ENCODE measurements at places on chromosomes 7 and 10.

DNA sequence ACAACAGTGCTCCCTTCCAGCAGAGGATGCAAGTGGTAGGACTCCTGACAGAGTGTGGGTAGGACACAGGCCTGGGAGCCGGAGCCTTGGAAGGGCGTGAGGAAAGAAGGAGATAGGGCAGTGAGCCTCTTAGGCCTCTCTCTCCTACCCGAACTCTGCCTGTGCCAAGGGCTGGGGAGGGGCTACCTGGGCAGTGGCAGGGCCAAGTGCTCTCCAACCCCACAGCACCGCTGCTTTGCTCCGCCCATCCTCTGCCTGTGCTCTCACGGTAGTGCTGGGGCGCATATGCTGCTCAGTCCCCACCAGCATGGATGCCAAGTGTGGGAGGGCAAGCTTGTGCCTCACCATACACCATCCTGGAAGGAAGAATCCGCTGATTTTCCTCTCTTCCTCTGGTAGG, 7.5 kb downstream of the FAM131B start:
- DNase-seq: no peak

- no peak for DNase-seq
These were observed 51.6 kb downstream of the PRLHR start for GRCh38 chr10:118543714-118544400.

DNA sequence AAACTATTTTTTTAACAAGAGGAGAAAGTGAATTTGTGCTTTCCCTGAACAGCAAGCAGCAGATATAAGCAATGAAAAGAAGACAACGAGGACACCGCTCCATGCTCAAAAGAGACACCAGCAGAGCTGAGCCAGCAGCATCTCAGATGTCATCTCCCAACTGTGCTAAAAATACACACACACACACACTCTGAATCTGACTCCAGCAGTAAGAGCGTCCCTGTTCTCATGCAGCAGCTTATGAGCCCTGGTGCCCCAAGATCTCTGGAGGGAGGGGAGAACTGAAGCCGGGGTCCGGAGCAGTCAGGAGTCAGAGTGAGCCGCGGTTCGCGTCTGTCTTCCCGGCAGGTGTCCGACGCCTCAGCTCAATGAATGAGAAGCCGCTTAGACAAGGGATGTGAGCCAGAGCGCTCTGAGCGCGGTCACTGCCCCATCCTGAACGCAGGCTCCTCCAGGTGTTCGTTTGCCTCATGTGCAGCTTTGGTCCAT, 49.2 kb downstream of the SVIL start:
- DNase-seq: no peak

DNA sequence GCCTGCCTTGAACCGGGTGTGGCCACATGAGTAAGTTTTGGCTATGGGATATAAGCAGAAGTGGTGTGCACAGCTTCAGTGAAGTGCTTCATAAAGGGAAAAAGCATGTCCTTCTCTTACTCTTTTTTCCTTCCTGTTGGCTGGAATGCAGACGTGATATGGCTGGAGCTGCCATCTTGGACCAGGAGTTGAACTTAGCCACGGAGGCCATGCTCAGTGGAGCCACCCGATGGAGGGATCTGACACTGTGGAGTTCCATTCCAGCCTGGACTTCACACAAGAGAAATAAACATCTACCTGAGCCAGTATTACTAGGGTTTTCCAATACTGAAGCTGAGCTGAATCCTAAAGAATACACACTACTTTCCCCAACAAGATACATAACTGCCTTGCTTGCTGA, 52.3 kb downstream of the CCDC3 start:
- DNase-seq: no peak

- no peak for DNase-seq
These were observed 26.8 kb upstream of the THSD7A start for GRCh38 chr7:11858622-11859302.

DNA sequence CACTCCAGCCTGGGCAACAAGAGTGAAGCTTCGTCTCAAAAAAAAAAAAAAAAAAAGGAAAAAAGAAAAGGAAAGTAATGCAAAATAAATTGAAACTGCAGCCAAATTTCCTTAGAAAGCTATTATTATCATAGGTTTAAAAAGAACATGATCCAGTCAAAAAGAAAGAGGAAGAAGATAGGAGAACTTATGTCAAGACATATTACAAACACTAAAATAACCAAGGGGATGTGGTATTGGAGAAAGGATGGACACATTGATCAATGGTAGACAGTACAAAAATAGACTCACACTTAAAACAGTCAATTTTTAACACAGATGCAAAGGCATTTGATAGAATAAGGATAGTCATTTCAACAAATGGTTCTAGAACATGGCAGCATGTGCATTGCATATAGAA, 27.3 kb upstream of the PFKP start:
- no peak for DNase-seq

DNA sequence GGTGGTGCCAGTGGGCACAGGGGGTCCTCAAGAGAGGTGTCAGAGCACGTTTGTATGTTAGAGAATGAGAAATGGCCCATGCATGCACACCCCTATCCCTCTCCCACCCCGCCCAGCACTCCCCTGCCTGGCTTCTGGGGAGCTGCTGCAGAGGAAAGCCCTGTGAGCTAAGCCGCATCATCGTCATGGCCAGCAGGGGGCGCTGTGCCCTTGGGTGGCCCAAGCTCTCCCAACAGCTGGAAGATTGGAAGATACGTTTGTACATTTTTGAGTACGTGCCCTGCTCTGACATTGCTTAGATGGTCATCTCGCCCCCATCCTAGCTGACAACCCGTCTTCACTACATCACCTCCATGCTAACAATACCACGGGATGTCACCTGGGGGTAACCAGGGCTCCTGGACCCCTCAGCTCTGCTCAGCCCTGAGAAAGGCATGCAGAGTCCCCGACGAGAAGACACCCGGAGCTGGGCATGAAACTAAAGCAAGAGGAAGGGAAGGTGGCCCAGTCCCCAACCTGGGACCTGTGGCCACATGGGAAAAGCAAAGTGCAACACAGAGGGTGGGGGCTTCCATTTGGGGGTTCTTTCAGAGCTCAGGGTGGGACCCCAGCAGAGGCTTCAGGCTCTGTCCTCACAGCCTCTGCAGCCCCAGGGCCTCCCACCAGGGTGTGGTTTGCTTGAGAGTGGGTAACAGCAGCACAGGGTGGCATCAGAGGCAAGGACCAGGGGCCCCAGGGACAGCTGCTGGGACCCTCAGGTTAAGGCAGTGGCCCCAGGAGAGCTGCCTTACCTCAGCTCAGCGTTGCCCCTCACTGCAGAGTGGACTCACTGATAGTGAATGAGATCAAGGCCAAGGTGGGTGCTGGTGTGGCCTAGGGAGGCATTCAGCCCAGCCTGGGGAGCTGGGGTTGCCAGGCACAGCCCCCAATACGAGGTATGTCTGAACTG, 136.6 kb downstream of the PTPN20 start:
- peak; percentile 59 for DNase-seq

- DNase-seq: no peak
These were observed 639 bp downstream of the DYDC2 start for GRCh38 chr10:80356989-80357850.

GRCh38 chr7:129298268-129298893, 73.6 kb downstream of the AHCYL2 start:
- peak; percentile 13 for DNase-seq

DNA sequence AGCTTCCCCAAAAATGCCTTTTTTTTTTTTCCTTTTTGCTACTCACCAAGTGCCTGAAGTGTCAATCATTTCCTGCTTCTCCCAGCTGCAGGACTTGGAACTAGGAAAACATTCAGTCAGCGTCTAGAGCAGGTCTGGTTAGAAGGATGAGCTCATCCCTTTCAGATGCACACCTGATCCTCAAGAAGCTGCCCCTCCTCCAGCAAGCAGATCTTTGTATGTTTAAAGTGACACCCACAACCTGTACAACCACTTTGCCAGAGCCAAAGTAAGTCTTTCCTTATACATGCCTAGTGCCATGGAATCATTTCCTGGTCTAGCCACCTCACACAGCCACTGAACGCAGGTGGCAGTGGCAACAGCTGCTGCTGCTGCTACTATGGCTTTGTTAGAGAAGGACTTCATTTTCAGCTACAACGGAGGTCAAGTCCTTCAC, 10.4 kb upstream of the USP54 start:
- DNase-seq: no peak

DNA sequence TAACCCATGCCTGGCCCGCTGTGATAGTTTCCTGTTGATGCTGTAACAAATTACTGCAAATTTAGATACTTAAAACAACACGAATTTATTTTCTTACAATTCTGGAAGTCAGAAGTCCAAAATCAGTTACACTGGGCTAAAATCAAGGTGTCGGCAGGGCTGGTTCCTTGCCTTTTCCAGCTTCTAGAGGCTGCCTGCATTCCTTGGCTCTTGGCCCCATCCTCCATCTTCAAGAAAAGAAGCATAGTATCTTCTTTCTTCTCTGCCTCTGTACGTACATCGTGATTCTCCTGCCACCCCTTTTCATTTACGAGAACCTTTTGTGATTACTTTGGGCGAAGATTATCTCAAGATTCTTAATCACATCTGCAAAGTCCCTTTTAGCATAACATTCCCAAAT, 1.6 kb upstream of the TIAL1 start:
- no peak for DNase-seq

- DNase-seq: no peak
These were observed 43.6 kb downstream of the TET1 start for GRCh38 chr10:68603766-68604165.

DNA sequence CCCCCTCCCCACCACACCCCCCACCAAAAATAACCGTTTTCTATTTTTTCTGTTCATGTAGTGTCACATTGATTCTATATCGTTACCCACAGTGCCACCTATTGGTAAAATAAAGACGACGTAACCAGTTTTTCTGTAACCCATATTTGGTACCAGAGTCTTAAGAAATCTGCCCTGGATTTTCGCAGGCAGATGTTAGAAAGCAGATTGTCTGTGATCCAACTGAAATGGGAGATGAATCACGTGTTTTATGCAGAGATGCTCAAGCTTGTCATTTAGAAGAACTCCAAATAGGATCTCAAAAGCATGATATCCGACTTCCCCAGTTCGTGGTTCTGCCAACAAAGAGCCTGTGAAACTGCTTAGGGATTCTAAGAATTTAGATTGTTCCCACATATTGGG, 261.1 kb upstream of the CSTF2T start:
- DNase-seq: no peak

- no peak for DNase-seq
These were observed 61.5 kb downstream of the CHN2 start for GRCh38 chr7:29255906-29256692.

DNA sequence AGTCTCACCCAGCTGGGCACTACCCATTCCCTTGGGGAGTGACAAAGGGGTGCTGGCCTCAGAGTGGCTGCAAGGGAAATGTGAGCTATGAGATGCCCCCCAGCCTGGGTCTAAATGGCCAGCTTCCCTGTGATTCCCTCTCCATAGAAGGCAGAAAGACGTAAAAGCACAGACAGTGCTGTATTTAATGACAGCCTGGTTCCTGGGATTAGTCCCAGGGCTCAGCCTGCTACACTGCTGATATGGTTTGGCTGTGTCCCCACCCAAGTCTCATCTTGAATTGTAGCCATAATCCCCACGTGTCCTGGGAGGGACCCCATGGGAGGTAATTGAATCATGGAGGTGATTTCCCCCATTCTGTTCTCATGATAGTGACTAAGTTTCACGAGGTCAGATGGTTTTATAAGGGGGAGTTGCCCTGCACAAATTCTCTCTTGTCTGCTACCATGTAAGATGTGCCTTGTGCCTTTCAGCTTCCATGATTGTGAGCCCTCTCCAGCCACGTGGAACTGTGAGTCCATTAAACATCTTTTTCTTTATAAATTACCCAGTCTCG, 23.9 kb upstream of the CALN1 start:
- no peak for DNase-seq

DNA sequence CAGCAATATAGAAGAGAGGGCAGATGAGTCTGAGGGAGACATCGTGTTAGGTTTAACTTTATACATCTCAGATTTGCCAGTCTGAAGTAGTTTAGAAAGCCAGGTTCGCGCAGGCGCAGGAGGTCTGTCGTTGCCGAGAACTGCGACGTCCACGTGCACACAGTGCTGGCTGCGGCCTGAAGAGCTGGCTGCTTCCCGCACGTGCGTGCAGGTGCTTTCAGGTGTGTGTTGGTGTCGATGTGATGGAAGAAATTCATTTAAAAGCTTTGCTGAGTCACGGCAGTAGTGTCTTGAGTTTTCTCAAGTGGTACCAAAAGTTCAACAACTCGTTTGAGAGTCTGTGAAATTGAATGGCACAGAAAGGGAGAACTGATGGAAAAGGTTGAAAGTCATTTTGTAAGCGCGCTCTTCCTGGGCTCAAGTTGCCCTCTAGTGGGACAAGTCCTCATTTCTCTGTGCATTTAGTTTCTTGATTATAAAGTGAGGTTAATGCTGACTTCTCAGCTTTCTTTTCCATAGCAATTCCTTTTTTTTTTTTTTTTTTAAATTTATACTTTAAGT, 18.6 kb downstream of the WDR37 start:
- no peak for DNase-seq

GRCh38 chr10:33240931-33241330, 93.5 kb downstream of the NRP1 start:
- no peak for DNase-seq

DNA sequence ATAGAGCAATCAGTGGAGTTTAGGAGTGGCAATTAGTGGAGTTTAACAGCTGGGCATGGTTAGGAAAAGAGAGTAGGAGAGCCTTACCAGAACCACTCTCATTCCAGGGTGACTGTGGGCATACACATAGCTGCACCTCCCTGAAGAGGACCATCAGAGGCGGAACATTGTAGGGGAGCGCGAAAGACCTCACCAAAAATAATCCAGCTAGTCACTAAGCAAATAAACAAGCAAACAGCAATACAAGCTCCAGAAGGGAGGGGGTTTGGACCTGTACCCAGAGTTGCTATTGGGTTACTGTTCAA, 4.1 kb upstream of the NACAD start:
- DNase-seq: no peak
